NCI-H2081 treated with DMSO at 0.1 percent for 48 hours (cell line): ENCODE measurements at places on chromosomes 16 and 17.

DNA sequence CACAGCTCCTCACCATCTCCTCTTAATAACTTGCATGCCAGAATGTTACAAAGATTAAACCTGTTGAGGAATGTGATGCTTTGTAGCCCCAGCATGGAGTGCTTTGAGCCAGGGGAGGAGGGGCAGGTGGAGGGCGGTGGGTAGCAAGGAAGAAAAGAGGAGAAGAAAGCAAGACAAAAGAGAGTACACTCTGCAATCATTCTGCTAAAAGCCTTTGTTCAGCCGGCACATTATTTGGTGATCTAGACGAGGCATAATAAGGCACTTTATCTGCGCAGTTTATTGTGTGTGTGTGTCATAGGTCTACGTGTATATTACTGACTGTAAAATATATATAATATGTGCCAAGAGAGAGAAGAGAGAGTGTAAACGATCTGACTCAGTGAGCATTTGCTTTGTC, 139.1 kb downstream of the SOX9 start:
- DNase-seq, result no peak

DNA sequence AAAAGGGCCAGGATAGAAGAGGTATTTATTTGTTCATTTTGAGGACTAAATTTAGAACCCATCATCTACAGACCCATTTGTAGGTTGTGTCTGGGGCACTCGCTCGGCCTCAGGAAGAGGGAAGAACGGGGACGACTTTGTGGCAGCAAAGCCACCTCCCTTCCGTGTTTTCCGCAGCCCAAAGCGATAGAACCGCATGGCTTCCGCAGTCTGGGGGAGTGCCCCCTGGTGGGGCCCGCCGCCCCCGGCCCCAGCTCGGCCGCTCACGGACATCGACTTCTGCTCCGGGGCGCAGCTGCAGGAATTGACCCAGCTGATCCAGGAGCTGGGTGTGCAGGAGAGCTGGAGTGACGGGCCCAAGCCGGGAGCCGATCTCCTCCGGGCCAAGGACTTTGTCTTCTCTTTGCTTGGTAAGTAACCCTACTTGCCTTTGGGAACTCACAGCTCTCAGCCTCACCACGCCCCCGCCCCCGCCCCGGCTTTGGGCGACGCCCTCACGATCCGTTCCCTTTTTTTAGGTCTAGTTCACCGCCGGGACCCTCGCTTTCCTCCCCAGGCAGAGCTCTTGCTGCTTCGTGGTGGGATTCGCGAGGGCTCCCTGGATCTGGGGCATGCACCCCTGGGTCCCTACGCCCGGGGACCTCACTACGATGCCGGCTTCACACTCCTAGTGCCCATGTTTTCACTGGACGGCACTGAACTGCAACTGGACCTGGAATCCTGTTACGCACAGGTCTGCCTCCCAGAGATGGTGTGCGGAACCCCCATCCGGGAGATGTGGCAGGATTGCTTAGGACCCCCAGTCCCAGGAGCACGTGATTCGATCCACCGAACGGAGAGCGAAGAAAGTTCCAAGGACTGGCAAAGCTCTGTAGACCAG, 681 bp downstream of the TMEM102 start:
- no peak for DNase-seq

DNA sequence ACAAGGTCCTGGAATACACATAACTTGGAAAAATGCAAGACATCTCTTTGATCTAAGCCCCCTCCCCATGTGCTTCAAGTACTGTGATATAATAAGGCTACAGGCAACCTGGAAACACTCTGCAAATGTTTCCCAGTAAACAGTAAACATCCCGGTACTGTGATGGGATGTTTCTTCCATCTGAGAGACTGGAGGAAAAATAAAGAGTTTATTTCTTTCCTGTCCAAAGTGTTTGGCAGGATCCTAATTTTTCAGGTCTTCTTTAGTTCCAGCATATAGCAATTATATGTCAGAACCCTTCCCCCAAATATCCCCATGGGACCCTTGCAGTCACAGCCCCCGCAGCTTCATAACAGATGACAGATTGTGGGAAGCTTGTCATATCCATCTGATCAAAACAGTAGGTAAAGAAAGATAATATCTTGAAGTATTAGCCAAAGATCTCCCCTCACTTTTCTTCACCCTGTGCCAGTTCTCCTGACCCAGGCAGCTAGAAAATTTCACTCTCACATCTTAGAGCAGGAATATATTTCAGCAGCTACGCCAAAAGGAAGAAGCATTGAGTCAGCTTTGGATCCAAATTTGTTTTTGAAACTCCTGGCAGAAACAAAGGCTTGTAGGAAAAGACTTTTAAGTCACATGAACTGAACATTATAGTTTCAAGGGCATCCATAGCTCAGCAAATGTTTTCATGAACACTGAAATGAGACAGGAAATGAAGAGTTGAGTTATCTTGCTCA, 141.3 kb downstream of the HS3ST3A1 start:
- no peak for DNase-seq

DNA sequence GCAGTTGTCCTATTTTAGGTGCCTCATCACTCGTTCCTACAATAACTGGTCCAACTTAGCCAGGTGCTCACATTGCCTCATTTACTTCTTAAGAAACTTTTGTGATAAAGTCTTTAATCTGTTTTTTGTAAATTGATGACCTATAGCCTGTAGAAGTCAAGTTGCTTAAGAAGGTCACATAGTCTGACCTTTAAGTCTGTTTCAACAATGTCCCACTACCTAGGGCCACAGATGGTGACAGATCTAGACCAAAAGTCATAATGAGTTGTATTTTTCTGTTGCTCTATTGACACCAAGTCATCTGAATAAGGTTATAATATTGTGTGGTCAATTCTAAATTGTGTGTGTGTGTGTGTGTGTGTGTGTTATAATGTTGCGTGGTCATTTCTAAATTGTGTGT, 45.1 kb downstream of the ABCA9 start:
- DNase-seq, result no peak

DNA sequence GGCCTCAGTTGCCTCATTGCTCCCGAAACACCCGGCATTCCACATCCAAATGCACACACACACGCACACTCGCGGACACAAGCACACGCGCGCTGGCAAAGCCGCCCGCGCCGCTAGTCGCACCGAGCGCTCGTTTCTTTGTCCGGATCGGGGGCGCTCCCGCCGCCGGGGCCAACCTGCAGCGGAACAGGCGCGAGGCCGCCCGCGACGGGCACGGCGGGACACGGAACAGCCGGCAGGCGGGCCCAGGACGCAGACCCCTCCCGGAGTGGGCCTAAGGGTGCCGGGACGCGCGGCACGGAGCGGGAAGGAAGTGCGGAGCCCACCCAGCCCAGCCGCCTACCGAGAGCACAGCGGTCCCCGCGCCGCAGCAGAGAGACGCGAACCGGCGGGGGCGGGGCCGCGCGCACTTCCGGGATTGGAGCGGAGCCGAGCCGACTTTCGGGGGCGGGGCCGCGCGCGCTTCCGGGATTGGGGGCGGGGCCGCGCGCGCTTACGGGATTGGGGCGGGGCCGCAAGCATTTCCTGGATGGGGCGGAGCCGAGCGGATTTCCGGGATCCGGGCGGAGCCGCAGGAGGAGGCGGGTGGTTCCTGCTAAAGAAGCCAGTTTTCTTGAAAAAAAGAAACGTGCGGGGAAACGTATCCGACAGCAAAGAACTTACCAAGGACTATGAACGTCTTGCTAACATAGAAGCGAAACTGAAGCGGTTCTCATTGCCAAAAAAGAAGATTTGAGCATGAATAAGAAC, at the start of gene CYBC1:
Gene CYBC1 (minus strand): TSS at position 396 of the 750 bp plus-strand sequence. CDS start 1,498 bp downstream, outside the sequence.
- DNase-seq, result peak; percentile 31

DNA sequence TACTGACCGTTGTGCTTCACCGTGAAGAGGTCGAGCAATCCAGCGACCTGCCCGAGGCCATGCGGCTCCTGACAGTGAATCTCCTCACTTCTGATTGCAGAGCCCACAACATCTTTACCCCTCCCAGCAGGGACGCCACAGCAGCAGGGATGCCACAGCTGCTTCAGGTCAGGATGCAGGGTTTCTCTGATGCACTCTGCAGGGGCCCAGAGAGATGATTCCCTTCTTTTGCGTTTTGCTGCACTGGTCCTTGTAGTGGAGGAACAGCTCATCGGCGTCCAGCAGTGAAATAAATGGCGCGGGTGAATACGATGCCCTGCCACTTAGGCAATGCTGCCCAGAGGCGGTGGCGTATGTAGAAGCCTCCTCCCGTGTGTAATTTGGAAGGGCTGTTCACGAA, 5.6 kb downstream of the KIAA0513 start:
- DNase-seq, result no peak

- DNase-seq, result no peak
Observed at GRCh38 chr17:75338335-75338734, 49.1 kb upstream of the SLC25A19 start.

- DNase-seq, result no peak
Observed at GRCh38 chr16:85377388-85378144, 235.6 kb upstream of the GSE1 start.

GRCh38 chr17:58316260-58316960, 12.2 kb downstream of the TSPOAP1 start:
- no peak for DNase-seq

DNA sequence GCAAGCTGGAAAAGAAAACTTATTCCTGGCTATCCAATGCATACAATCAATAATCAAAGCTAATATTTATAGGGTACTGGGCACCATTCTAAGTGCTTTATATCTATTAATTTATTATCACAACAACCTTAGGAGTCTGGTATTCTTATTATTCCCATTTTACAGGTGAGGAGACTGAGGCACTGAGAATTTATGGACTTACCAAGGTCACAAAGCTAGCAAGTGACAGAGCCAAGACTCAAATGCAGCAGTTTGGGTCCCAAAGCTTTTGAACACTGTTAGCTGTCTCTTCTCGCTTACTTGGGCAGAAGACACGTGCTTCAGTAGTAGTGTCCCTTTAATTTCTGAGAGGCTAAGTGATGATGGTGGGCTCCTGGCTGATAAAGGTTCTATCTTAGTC, 152.6 kb downstream of the AATF start:
- no peak for DNase-seq

DNA sequence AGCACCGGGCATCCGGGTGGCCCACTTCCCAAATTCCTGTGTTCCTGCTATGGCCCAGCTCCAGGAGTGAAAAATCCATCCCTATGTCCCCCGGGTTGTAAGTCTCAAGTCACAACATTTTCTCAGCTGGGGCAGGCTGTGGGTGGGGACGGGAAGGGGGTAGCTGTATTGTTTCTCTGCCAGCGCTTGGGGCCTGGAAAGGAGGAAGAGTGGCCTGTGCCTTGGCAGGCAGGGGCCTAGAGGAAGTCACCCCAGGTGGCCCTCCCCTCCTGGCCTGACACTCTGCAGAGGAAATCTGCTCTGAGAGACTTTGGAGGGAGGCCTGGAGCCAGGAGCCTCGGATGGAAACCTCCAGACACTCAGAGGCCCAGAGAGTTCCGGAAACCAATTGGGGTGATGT, 10.6 kb upstream of the SCN4A start:
- no peak for DNase-seq

GRCh38 chr16:11955713-11956123, 9.3 kb upstream of the TNFRSF17 start:
- no peak for DNase-seq

- DNase-seq, result no peak
Observed at GRCh38 chr17:46976626-46977270, 2.3 kb downstream of the RPRML start.

GRCh38 chr17:70613681-70614080, 444.3 kb downstream of the KCNJ2 start:
- DNase-seq, result no peak

DNA sequence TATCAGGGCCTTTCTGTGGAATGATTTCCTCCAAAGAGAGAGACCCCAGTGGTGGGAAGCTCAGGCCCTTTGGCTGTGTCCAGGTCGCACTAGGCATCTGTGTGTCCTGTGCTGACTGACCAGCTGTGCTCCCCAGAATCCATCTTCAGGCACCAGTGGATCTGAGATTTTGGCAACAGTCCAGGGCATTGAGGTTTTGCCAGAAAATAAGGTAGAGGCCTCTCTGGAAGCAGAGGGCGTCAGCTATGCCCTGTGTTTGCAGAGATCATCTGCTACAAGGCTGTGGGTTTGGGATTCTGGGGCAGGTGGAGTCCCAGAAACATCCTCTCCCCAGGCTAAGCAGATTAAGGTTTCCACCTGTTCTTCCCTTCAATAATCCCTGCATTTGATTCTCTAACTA, 57.5 kb upstream of the TOB1 start:
- no peak for DNase-seq

GRCh38 chr17:81253358-81254131, 14.4 kb downstream of the NDUFAF8 start:
- DNase-seq, result no peak

- DNase-seq, result no peak
Observed at GRCh38 chr16:79509211-79509631, 91.3 kb downstream of the MAF start.

DNA sequence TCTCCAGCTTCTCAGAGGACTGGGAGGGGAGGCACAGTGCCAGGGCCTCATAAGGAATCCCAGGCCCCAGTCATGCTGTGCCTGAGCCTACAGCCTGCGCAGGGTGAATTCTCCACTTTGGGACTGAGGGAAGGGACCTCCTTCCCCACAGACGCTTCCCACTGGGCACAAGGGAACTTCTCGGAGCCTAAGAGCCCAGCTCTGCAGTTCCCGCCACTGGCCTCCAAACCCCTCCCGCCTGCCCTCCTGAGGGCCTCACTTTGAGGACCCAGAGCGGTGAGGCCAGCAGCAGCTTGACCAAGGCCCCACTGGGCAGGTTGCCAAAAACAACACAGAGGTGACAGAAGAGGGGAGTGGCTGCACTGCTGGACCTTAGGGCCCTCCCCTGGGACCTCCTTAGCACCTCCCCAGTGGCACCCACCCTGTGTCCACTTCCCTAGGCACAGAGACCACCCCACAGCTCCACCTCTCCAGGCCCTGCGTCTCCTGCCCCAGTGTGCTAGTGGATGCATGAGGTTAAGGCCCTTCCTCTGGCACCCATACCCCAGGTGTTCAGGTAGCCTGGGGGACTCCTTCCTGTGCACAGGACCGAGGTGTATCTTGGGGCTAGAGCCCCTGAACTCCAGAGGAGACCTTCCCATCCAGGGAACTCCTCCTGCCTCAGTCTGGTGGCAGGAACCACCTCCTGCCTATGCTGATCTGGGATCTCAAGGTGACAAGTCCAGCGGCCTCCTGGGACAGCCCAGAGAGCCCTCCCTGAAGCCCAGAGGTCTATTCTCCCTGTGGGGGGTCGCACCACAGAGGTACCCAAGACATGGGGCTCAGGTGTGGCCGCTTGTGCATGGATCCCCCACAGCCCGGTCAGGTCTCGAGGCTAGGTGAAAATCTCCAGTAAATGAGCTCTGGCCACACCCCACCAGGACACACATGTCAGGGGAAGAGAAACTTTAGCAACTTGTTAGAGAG, 3.4 kb downstream of the CASKIN2 start:
- DNase-seq, result no peak

DNA sequence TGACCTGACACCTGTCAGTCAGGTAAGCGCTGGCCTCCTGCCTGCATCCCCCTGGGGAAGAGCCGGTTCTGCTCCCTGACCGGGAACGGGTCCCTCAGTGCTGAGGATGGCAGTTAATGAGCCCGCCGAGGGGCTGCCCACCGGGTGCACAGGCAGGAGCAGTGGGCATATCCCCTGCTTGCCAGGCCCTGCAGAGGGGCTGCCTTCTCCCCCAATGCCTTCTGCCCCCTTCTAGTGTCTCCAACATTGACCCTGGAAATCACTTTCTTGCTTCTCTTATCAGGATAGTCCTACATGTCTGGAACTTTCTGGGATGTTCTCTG, 388.5 kb downstream of the SEC14L1 start:
- DNase-seq, result no peak

GRCh38 chr17:78802008-78802407, 19.9 kb upstream of the CYTH1 start:
- DNase-seq, result no peak
